ENCODE measurements at places on chromosomes 16 and 17. TPM values are rescaled to one million over a fixed set of nuclear protein-coding genes. Genes with fewer than 3 reads are reported as not detected.

Gene SLC12A3
- total RNA-seq = not detected

Gene BCO1
- not detected for total RNA-seq

DNA sequence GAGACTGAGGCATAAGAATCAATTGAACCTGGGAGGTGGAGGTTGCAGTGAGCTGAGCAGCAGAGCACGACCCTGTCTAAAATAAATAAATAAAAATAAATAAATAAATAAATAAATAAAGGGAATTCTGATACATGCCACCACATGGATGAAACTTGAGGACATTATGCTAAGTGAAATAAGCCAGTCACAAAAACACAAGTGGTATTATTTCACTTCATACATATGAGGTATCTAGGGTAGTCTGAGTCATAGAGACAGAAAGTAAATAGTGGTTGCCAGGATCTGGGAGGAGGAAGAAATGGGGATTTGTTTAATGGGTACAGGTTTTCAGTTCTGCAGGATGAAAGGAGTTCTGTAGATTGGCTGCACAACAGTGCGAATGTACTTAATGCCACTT lies 16.3 kb downstream of the PIPOX start:
- no peak for DNase-seq
- no peak overlapping the region for H3K27ac ChIP-seq
- no peaks in the 10 kb centered on the region for H3K36me3 ChIP-seq
- no peak overlapping the region for H3K4me3 ChIP-seq
- H3K4me1 ChIP-seq = no peaks in the 10 kb centered on the region

DNA sequence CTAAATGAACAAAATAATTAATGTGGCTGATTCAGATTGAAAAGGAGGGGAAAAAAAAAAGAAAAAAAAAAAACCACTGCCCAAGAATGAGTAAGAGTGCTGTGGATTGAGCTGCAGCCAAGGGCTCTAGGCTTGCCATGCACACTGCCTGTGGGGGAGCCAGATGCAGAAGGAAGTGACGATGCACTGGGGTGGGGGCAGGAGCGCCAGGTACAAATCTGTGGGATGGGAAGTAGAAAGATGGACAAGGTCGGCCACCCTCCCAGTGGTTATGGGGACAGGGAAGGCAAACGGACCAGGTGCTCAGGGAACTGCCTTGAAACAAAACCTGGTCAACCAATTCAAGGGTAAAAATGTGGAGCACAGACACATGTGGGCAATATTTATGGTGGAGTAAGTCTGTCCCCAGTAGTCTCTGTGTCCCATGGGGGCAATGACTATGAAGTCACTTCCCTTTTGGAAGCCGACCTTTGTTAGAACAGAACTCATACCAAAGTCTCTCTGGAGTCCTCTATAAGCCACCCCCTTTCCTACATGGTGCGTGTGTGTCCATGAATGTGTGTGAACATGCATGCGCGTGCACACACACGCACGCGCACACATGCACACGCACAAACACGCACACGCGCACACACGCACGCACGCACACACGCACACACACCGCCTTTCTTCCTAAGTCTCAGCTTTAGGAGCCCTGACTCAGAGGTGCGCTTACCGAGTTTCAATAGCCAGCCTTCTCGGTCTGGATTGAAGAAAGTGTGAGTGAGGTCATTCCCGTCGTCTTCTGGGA lies 84.3 kb downstream of the CYTH1 start:
- no peak overlapping the region for H3K4me3 ChIP-seq
- H3K27me3 ChIP-seq = no peaks in the 10 kb centered on the region
- no peak for DNase-seq
- no peak overlapping the region for H3K27ac ChIP-seq
- H3K36me3 ChIP-seq = peaks cover 69% of the 10 kb centered on the region

DNA sequence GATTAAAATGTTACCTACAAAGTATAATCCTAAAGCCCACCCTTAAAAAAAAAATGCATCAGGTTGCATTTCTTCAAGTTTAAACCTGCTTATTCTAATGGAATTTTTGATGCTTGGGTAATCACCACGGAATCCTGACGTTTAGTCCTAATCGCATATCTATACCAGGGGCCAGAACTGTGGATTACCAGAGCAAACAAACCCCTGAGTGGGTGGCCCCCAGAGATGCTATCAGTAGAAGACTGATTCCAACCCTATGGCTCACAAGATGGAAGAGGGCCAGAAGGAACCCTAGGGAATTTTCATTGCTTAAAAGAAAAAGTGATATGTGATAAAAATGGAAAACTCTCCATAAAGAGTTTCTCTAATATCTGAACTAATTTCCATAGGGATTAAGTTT lies 152.2 kb upstream of the NOG start:
- peaks cover 11% of the 10 kb centered on the region for H3K27me3 ChIP-seq
- no peak overlapping the region for H3K4me3 ChIP-seq
- no peak for DNase-seq
- no peak overlapping the region for H3K27ac ChIP-seq
- H3K36me3 ChIP-seq = no peaks in the 10 kb centered on the region
- H3K4me1 ChIP-seq = no peaks in the 10 kb centered on the region

DNA sequence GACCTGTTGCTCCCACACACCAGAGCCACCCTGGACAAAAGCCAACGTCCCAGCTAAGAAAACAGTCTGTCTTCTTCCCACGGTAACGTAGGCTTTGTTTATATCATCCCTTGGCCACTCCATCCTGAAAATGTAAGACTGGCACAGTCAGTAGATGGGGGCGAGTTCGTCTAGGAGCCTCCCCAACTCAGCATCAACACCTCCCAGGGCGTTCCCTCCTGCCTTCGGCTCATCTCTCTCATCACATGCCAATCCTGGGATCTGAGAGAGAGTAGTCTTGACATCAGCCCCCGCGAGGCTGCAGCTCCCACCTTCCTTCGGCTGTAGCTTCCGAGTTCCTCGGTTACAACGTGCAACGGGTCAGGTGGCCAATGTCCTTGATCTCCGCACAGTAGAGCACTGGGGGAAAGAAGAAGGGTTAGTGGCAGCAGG lies 894 bp downstream of the RNF227 start:
- H3K27ac ChIP-seq = peak overlapping the region; percentile 95
- H3K4me3 ChIP-seq = peak overlapping the region; percentile 85
- no peak for DNase-seq
- H3K36me3 ChIP-seq = peaks cover 22% of the 10 kb centered on the region

- no peak overlapping the region for H3K27ac ChIP-seq
- peaks cover 3% of the 10 kb centered on the region for H3K27me3 ChIP-seq
- DNase-seq = no peak
- H3K4me1 ChIP-seq = no peaks in the 10 kb centered on the region
- H3K36me3 ChIP-seq = no peaks in the 10 kb centered on the region
Measured at GRCh38 chr17:31568121-31568520, 176.6 kb downstream of the RAB11FIP4 start.

Measured in activated CD8-positive, alpha-beta T cell treated with anti-CD3 and anti-CD28 coated beads, Interleukin-2, amount 10 ng/mL, durations not matched to agents 7 days and 5 days (primary cell).